A549 treated with GW870086 at 1 μM for 4 hours (cell line): ENCODE measurements at places on chromosomes 6 and 20. TPM values are rescaled to one million over a fixed set of nuclear protein-coding genes. Genes with fewer than 3 reads are reported as not detected.

DACT2 gene
- total RNA-seq = 0.08 to 0.17 TPM (median 0.15 TPM) in 4 of 5 replicates, not detected in the other

ZNF311 gene
- 0.09 to 0.27 TPM (median 0.16 TPM) in 5 replicates for total RNA-seq

PROCR gene
- 106 to 153 TPM (median 145 TPM) in 5 replicates for total RNA-seq

CGAS gene
- 4.6 to 5.0 TPM (median 4.8 TPM) in 5 replicates for total RNA-seq

PSMB9 gene
- total RNA-seq = 15.8 to 26.0 TPM (median 18.9 TPM) in 5 replicates

C20orf173 gene
- not detected in 5 replicates for total RNA-seq

PPP1R16B gene
- total RNA-seq = 0.07 to 0.34 TPM (median 0.14 TPM) in 5 replicates

ZFP57 gene
- not detected in 5 replicates for total RNA-seq

GSTA2 gene
- total RNA-seq = not detected in 5 replicates

ECT2L gene
- total RNA-seq = not detected in 5 replicates

BPIFB1 gene
- 0.08 to 0.10 TPM in 2 of 5 replicates, not detected in the others for total RNA-seq

RHAG gene
- total RNA-seq = 0.06 to 0.15 TPM (median 0.09 TPM) in 3 of 5 replicates, not detected in the others

FIG4 gene
- 3.6 to 4.5 TPM (median 4.3 TPM) in 5 replicates for total RNA-seq

CLVS2 gene
- total RNA-seq = 0.07 to 0.32 TPM (median 0.15 TPM) in 5 replicates

PRL gene
- not detected in 5 replicates for total RNA-seq

BHLHE23 gene
- not detected in 5 replicates for total RNA-seq

CHRNA4 gene
- total RNA-seq = 0.27 to 0.45 TPM (median 0.38 TPM) in 5 replicates

CCDC170 gene
- 0.07 to 0.17 TPM (median 0.13 TPM) in 4 of 5 replicates, not detected in the other for total RNA-seq

ZNF337 gene
- total RNA-seq = 17.6 to 20.4 TPM (median 19.2 TPM) in 5 replicates
